ENCODE measurements at places on chromosomes 12 and 14.

DNA sequence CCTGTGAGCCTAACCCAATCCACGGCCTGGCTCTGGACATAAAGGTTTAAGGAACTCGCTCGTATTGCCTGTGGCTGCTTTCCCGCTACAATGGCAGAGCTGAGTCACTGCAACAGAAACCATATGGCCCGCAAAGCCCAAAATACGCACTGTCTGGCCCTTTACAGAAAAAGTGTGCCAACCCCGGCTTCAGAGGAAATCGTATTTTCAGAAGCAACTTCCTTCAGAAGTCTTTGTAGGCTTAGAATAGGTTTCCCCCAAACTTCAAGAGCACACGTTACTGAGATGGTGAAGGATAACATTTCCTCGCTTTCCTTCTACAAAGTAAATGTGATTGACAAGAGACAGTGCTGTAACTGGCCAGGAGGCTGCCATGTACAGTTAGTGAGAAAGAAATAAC lies 34.8 kb upstream of the TESC start:
- DNase-seq = peak; percentile 83

DNA sequence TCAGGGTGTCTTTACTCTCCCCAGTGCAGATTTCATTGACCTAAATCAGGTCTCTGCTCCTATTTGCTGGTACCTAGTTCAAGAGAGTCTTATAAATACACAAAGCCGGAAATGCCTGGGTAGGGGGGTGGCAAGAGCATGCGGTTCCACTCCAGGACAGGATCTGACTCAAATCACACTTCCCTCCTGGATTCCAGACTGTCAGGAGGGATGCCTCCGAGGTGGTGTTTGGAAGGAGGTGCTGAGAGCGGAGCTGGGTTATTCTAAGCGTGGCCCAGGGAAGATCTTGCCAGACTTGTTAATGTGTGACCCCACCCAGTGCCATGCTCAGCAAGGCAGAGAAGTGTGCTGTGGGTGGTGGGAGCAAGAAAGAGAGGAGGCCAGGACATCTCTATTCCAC lies 49.8 kb downstream of the B4GALNT3 start:
- no peak for DNase-seq

DNA sequence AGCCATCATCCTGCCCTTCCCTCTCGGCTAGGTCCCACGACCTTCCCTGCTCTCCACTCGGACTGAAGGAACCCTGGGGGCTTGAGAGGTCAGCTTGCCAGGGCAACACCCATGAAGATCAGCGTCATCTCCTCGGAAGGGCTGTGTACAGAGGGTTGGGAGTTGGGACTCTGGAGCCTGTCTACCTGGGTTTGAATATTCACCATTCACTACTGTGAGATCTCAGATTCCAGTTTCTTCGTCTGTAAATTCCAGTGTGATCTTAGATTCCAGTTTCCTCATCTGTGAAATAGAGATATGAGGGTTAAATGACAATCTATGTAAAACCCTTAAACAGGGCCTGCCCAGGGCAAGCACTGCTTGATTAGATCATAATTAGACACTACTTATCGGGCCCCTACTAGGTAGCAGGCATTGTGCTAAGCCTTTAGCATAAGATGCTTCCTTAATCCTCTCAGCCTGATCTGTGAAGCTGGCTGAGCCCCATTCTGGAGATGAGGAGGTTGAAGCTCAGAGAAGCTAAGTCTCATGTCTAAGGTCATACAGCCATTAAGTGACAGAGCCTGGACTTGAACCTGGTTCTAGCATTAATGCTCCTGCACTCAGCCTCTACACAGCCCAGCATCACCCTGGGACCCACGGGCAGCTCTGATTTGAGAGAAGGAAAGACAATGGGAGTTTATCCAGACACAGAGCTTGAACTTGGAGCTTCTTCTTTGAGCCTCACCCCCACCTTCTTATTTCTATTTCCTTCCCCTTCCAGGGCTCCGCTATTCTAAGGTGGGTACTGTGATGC lies 612 bp upstream of the ZDHHC22 start:
- no peak for DNase-seq

DNA sequence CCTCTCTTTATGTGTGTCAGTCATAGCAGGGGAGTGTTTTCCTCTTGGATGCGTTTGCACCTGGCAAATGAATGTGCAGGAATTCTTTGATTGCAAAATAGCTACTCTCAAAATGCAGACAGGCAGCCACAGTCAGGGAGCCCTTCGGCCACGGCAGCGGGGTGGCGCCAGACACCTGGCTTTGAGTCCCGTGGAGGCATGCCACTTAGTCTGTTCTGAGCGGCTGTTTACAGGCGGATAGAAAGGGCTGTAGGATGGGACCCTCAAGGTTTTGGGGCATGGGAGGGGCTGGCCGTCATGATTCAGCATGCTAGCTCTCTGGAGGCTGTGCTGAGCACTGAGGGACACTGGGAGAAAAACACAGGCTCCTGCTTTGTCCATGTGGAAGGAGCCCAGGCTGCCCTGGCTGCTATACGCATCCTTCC lies 117.1 kb downstream of the SLC25A47 start:
- peak; percentile 23 for DNase-seq

- DNase-seq = no peak
Observed at GRCh38 chr14:69690042-69690441, 76.9 kb upstream of the SRSF5 start.

DNA sequence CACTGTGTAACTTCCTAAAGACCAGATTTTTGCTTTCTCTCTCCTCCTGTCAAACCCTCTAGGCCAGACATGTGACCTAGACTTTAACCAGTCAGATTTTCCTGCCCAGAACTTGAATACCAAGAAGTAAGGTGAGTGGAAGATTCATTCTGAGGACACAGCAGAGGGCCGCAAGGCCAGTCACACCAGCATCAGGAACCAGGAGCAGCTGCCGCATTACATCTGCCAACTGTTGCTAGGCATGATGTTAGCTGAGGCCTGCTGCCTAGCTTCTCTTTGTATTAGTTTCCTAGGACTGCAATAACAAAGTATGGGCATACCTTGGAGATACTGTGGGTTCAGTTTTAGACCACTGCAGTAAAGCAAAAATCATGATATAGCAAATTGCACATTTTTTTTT lies 101.9 kb upstream of the BMP4 start:
- DNase-seq = no peak

- no peak for DNase-seq
Observed at GRCh38 chr12:91017511-91018263, 12.9 kb upstream of the EPYC start.

DNA sequence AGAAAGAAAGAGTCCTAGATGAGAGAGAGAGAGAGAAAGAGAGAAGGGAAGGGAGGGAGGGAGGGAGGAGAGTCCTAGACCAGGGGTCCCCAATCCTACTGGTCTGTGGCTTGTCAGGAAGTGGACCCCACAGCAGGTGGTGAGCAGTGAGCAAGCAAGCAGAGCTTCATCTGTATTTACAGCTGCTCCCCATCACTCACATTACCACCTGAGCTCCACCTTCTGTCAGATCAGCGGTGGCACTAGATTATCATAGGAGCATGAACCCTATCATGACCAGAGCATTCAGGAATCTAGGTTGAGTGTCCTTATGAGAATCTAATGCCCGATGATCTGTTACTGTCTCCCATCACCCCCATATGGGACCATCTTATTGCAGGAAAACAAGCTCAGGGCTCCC lies 39.2 kb upstream of the AMN1 start:
- no peak for DNase-seq

GRCh38 chr12:10366875-10367274 lies 23.0 kb downstream of the KLRK1 start:
- no peak for DNase-seq

DNA sequence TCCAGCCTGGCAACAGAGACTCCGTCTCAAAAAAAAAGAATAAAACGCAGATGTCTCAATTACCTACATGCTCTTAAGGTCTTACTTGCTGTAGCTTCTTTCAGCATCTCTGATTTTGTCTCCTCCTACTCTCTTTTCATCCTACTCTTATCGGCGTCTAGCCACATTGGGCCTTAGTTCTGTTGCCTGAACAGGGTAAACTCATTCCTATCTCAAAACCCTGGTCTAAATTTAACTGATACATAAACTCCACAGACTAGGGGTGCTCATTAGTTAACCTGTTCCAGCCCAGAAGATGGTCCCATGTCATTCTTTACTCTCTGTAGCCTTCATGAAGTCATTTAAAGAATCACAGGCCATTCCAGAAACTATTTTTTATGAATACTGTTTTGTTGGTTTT lies 33.6 kb downstream of the EXD2 start:
- no peak for DNase-seq

GRCh38 chr12:27927347-27927746 lies 45.2 kb downstream of the PTHLH start:
- no peak for DNase-seq

GRCh38 chr14:68111853-68112270 lies 292.3 kb downstream of the RAD51B start:
- DNase-seq = no peak

DNA sequence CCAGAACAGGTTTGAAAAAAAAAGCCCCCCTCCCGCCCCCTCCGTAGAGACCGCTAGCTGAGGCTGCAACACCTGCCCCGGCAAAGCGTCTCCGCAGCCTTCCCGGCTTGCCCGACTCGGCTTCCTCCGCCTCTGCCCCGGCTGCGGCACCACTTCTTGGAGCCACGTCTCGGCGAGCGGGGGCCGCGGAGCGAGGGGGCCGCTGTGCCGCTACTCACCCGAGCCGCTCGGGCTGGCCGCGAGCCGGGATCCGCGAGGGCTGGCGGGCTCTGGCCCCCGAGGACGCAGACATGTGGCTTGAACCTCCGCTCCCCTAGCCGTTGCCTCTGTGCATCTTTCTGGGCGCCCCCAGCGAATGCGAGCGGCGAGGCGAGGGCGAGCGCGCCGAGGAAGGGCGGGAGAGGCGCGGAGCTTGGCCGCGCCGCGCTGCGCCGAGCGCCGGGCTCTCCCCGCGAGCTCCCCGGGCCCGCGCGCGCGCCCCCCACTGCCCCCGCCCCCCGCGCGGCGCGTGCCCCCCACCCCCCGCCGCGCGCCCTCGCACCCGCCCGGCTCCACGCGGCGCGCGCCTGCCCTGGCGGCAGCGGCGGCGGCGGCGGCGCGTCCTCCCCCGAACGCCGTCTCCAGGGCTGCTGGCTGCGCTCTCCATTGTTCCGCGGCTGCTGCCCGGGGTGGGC lies 249.5 kb downstream of the APAF1 start:
- no peak for DNase-seq

- DNase-seq = no peak
Observed at GRCh38 chr14:31263485-31264133, 56.0 kb upstream of the HECTD1 start.

GRCh38 chr14:95493503-95493902 lies 22.9 kb downstream of the SYNE3 start:
- no peak for DNase-seq

GRCh38 chr12:47615711-47616110 lies 90.1 kb downstream of the RPAP3 start:
- no peak for DNase-seq

- DNase-seq = no peak
Observed at GRCh38 chr12:115303723-115304309, 619.8 kb upstream of the TBX3 start.

DNA sequence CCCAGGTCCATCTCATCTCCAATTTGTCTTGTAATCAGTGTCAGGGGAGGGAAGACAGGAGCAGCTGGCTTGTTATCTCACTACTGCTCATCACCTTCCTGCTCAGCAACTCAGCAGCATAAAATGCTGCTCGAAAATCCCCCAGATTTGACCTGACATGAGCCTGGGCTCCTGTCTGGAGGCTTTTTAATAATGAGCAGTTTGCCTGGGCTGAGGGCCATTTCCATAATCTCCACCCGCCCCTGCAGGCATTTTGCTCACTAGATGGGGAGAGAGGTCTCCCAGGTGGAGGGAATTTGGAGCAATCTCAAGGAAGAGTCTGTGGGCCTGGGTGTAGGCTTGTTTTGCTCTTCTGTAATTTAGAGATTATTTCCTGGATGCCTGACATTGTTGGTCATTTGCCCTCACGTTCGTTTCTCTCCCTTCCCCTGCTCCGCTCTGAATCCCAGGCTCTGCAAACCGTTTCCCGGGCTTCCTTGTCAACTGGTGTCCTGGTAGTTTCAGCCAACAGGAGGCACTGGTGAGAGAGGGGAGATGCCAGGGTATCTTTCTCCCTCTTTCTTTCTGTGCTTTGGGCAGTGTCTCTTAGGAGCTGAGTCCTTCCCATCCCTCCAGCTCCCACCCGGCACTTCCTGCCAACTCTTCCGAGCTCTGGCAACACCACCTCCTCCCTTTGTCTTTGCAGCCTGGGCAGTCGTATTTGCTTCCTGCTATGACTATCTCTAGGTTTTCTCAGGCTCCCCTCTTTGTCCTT lies 299.2 kb downstream of the GLT1D1 start:
- DNase-seq = no peak

- no peak for DNase-seq
Observed at GRCh38 chr14:74547331-74547927, 53.9 kb downstream of the ISCA2 start.

DNA sequence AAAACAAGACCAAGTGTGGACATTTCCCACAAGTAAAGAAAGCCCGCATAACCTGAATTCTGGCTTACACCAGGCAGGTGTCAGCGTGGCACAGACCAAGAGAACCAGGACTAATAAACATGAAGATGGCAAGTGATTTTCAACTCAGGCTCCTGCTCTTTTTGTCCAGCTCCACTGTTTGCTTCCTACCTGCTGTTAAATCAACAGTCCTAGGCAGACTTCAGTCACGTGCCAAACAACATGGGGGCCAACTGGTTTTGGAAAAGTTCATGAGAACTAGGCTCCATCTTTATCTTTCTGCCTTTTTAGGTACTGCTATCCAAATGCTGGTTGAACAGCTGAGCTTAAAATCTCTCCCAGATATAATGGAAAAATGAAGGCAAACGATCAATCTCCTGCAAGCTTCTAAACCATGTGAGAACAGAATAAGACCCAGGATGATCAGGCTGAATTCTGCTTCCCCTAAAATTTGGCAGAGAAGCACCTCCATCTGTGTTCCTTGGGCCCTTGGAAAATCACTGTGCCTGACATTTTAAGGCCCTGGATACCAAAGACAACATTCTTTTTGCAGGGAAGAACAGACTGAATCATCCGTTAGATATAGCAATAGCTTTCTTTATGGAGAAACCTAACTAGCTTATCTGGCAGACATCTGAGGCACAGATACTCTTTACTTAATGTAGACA lies 215.6 kb upstream of the USP15 start:
- DNase-seq = no peak

DNA sequence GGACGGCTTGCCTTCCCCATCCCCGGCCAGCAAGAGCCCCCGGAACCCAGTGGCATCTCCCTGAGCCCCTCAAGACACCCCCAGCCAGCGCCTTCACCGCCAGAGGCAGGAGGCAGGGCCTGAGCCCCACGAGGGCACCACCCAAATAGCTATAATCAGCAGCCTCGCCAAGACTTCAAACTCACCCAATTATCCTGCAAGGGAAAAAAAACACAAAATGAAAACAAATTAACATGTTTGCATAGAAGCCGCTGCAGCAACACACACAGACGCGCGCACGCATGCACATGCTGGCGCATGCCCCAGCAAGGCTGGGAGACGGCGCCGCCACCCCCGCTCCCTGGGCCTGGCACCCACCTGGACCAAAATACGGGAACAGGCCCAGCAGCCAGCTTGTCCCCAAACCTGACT lies 15.8 kb downstream of the FAM222A start:
- no peak for DNase-seq

GRCh38 chr14:23346693-23347405 lies 5.8 kb downstream of the SLC22A17 start:
- DNase-seq = no peak

- DNase-seq = no peak
Observed at GRCh38 chr14:79465651-79466050, 745.7 kb downstream of the DIO2 start.

Measured in activated CD4-positive, alpha-beta T cell treated with anti-CD3 and anti-CD28 coated beads, Interleukin-10, Interleukin-2, amounts not matched to agents 100 ng/mL and 50 ng/mL, durations not matched to agents 16 hours and 8 hours (primary cell).